Neuronal stem cell (in vitro differentiated cells): ENCODE measurements at places on chromosomes 6 and 20.

- DNase-seq = no peak
Measured at GRCh38 chr20:46576774-46577395, 26.4 kb upstream of the OCSTAMP start.

DNA sequence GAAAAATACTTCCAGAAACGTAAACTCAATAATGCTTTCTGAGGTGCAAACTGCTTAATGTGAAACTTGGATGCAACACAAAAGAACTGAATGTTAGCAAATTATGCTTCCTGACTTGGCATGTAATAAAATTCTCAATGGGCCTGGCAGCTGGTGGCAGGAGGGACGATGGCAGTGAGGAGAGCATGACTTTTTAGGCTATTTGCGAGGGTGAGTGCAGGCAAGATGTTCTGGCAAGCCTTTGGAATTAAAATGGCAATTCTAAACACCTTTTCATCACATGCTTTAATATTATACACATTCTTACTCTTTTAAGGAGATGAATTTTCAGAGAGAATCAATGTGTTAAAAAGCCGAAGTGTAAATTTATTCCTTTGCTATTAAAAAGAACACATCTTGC lies 224.8 kb upstream of the CDH4 start:
- no peak for DNase-seq

DNA sequence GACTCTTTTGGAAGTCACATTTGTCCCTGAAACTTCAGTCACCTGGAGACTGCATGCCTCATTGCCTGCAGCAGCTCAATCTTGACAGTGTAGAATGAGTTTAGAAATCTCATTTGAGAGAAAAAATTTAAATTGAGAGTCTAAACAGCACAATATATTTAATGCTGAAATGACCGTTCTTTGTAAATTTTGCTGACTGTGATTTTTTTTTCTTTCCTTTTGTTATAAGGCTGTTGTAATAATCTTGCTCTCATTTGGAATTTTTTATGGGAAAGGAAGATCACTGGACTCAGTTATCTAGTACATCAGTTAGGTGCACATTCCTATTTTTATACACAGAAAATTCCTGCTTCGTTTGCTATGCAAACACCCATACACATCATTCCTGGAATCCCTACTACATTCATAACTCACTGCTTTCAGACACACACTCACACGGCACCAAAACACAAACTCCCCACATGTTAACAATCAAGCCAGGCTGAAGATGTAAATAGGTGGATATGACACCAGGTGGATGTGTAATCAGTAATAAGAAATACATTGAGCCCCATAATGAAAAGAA lies 43.8 kb downstream of the PTCHD4 start:
- no peak for DNase-seq

DNA sequence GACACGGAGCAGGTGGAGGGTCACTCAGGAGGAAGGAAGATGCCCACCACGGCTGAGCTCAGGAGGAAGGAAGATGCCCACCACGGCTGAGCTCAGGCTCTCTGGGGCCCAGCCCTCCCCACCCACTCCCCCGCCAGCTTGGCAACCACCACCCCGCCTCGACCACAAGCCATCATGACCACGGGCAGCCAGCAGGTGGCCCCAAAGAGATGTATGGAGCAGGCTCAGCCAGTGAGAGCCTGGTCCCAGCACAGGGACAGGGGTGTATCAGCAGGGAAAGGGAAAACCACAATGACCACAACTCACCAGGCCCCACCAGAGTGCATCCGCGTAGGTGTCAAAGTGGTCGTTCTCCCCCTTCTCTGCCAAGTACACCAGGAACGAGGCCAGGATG lies 30.4 kb downstream of the KCNQ2 start:
- DNase-seq = no peak

DNA sequence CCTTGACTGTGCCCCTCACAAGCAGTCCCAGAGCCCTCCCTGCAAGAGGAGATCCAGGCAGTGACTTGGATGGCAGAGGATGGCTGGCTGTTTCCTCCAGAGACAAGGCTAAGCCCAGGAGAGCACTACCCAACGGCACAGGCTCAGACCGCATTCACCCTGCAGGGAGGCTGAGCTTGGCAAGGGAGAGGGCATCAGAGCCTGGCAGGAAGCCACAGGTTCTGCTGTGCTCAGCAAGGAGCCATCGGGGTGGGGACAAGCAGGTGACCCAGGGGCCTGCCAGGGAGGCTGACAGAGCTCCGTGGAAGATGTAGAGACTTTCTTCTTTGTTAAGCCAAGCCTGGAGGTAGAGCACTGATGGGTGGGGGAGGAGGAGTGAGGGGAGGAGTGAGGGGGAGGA lies 159.2 kb upstream of the CST7 start:
- no peak for DNase-seq

DNA sequence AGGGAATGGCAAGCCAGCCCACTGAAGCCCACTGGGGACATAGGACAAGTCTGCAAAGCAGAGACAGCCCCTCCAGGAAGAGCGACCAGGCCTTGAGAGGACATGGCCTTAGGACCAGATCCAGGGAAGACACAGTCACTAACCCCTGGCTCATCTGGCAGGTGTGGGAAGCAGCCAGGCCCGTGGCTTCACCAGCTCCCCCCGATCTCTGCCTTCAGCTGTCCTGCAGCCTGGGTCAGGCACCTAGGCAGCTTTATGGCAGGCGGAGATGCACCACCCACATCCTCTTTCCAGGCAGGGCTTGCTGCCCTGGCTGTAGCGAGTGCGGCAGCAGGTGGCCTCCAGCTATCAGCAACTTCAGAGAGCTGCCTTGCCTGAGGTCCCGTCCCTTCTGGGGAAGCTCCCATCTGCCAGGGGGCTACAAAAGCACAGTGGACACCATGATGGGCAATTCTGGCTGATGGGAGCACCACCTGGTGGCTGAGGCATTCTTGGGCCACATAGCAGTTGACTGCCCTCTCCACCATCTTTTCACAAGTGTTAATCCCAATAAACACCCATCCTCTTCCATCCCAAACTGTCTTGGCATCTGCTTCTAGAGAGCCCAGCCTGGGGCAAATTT lies 85.8 kb downstream of the DZANK1 start:
- no peak for DNase-seq

- no peak for DNase-seq
Measured at GRCh38 chr6:24106291-24106690, 19.7 kb upstream of the NRSN1 start.

DNA sequence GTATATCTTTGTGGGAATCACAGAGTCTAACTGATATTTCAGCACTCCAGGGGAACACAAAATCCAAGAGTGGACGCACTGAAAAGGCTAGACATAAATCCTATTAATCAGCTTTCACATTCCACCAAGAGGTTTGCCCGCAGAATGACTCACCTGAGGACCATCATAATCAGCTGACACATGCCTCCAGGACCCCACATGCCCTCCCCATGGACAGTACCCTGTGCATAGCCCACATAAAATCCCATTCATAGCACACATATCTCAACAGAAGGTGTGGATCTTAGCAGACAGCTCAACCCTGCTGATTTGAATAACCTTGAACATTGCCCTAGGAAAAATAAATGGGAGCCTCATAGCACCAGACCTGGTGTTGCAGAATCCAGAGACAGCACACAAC lies 246.8 kb upstream of the TENT5A start:
- DNase-seq = no peak

GRCh38 chr6:119542037-119542436 lies 192.5 kb upstream of the MAN1A1 start:
- DNase-seq = no peak

GRCh38 chr6:139525415-139525814 lies 151.0 kb upstream of the CITED2 start:
- no peak for DNase-seq

DNA sequence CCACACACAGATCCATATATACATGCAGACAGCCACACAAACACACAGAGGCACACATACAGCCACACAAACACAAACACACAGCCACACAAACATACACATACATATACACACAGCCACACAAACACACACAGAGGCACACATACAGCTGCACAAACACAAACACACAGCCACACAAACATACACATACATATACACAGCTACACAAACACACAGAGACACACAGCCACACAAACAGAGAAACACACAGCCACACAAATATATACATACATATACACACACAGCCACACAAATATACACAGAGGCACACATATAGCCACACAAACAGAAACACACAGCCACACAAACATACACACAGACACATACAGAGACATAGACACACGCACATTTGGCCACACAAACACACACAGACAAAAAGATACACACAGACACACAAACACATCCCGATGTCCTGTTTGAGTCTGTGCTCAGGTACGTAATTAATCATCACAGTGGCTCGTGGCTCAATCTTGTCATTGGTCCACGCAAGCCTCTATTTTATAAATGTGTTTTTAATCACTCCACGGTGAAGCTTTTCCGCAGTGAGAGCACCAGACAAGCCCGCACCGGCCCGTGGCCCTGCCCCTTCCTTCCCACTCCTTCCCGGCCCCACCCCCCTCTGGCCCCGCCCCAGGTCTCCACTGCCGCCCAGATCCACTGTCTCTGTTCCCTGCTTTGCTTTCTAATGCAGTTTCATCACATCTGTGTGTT lies 135.3 kb downstream of the CDH4 start:
- no peak for DNase-seq

DNA sequence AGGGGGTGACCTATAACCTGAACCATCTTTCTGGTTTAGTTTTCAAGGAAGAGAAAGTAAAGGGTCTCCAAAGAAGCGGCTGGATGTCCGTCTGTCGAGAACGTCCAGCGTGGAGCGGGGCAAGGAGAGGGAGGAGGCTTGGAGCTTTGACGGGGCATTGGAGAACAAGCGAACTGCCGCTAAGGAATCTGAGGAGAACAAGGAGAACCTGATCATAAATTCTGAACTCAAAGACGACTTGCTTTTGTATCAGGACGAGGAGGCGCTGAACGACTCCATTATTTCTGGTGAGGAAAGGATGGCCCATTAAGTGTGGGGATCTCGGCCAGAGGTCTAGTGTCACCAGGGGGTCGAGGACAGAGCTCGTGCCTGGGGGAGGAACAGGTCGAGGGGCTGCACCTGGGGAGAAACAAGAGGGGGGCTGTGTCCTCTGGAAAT lies 159.2 kb downstream of the SYCP2 start:
- no peak for DNase-seq

DNA sequence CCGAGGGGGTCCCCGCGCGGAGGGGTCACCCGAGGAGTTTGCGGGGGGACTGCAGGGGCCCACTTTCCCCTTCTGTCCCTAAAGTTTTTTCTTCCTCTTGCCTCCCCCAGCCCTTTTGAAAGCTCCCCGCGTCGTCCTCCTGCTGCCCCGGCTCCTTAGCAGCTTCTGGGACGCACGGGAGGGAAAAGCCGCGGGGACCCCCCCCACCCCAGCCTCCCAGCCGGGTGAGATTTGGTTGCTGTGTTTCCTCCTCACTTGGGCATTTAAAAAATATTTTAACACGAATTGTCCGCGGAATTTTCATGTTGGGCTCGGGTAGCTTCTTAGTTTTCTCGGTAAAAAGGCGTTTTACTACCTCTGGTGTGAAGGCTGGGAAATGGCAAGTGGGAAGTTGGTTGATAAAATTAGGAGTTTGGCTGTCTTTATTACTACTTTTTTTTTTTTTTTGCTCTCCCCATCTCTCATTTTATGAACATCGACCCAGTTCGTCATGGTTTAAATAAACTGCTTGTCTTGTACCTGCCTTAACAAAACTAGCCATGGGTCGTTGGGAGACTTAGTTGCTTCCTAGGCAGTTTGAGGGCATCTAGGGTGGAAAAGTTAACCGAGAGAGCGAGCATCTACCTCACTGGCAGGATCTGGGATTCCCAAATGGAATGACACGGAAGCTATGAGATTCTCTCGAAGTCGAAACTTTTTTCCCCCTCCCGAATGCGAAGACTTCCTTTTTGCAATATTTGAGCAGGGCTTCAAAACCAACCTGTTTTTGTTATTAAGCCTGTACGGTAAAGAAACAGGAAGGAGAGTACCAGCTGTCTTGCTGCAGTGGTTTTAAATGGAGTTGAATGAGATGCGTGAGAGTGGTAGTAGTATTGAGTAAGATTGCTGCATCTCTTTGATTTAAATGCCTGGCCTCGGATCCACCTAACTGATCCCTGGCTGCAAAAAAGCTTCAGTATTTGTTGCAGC lies 868 bp downstream of the NCOA3 start:
- peak; percentile 41 for DNase-seq

DNA sequence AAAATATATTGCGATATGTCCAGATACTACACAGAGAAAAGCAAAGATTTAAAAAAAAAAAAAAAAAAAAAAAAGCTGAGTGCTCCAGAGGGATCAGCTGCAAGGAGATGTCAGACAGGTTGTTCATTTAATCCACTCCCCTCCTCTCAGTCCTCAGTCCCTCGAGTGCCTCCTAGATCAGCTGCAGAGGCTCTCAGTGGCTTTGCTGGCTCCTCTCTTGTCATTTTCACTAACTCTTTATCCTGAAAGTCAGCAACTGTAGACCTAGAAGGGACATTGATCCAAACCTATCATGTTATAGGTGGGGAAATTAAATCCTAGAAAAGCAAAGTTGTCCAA lies 61.6 kb downstream of the KIAA0319 start:
- DNase-seq = no peak

DNA sequence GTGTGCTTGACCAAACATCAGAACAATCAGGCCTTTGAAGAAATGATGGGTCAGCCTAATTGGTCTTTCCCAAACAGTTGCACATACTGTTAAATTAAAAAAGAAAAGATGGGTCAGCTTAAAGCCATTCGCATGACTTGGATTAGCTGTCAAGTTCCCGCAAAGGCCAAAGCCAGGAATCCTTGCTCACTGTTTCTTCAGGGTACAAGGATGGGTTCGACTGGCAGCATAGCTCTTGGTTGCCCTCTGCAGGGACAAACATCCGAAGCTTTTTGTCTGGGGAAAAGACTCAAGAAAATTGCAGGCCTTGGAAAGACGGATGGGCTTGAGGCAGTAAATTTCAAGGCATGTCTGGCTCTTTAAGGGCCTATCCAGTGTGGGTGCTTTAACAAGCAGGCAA lies 168.0 kb downstream of the HDGFL1 start:
- DNase-seq = peak; percentile 64

GRCh38 chr6:117498159-117498558 lies 15.7 kb downstream of the DCBLD1 start:
- no peak for DNase-seq

DNA sequence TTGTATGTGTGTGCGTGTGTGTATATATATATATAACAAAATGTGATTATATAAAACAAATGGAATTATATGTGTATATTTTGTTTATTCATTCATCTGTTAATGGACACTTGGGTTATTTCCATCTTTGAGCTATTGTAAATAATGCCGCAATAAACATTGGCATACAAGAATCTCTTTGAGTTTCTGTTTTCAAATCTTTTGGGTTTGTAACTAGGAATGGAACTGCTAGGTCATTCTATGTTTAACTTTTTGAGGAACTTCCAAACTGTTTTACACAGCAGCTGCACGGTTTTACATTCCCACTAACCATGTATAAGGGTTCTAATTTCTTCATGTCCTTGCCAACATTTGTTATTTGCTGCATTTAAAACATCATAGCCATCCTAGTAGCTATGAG lies 39.9 kb upstream of the TGM2 start:
- DNase-seq = no peak
